RPMI7951 (cell line): ENCODE measurements at places on chromosomes 3 and 15.
A peak's percentile ranks its signal among the peaks of the same experiment; 100 is the strongest.

GRCh38 chr3:130838898-130839600 lies 54.8 kb upstream of the ATP2C1 start:
- DNase-seq = no peak

GRCh38 chr3:97831140-97831539 lies 9.3 kb downstream of the CRYBG3 start:
- DNase-seq = no peak

- DNase-seq = no peak
Measured at GRCh38 chr15:54506977-54507524, 528.8 kb downstream of the UNC13C start.

GRCh38 chr3:129485721-129486663 lies 42.4 kb upstream of the RHO start:
- peak; percentile 99 for DNase-seq

DNA sequence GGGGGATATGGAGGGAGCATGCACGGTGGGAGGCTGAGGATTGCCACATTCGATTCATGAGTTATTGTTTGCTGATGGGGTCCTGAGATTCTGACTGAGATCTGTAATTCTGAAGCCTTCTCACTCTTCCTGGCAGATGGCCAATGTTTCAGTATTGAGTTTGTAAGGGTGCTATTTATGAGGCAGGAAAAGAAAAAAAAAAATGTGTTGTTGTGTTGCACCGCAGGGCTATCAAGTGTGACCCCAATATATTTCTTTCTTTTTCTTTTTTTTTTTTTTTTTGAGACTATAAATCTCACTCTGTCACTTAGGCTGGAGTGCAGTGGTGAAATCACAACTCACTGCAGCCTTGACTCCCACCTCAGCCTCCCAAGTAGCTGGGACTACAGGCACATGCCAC lies 3.2 kb upstream of the SENP2 start:
- no peak for DNase-seq

- no peak for DNase-seq
Measured at GRCh38 chr3:229183-229661, 32.7 kb downstream of the CHL1 start.

DNA sequence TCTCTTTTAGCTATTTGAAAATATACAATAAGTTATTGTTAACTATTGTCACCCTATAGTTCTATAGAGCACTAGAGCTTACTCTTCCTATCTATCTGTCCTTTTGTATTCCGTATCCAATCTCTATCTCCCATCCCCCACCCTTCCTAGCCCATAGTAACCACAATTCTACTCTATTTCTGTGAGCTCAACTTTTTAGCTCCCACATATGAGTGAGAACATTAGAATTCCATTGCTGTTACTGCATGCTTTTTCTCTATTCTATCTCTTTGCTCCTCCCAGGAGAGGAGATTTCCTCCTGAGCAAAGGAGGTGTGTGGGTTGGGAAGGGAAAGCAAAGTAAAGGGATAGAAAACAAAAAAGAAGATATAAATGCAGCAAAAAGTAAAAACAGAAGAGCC lies 105.6 kb upstream of the SLC4A7 start:
- DNase-seq = no peak

DNA sequence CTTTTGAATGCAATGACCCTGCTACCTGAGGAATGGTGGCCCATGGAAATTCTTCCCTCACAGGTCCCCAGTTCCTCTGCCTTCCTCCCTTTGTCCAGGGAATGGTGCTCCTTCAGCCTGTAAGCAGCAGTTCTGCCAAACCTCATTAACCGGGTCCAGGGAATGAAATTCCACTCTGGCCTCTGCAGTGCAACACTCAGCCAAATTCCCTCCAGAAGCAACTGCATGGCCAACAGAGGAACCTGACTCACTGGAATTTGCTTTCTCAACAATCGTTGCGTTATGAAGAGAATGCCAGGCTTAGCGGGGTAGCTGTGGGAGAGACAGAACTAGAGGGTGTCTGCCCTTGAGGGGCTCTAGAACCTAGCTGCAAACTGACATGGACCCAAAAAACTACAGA lies 449.4 kb upstream of the PROK2 start:
- DNase-seq = peak; percentile 15

DNA sequence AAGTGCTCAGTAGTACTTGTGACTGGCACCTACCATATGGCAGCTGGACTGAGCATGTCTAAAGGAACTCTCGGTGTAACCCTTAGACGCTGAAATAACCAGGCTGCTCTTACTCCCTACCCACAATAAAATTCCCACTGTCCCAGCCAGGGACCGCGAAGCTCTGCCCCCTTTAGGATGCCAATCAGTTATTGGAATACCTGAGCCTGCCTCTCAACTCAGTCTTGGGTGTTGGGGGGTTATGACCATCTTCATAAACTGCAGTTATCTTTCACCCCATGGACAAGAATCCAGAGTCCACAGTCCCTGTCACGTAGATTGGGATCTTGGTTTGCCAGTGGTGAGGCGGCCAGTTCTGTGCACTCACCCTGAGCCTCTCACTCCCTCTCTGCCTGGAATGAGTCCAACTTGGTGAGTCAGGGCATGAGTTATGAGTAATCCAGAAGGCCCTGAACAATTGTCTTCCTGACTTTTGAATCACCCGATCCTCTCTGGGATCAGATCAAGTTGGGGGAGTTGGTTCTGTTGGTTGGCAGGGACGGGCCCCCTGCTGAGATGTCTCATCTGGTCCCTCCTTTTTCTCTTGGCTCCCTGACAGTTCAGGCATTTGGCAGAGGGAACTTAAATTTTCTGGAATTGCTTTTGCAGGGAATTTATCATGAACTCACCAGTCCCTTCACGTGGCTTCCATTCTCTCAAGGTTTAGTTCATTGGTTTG lies 120.1 kb upstream of the UBE2E1 start:
- peak; percentile 100 for DNase-seq

GRCh38 chr15:48751595-48751994 lies 59.3 kb downstream of the CEP152 start:
- no peak for DNase-seq

DNA sequence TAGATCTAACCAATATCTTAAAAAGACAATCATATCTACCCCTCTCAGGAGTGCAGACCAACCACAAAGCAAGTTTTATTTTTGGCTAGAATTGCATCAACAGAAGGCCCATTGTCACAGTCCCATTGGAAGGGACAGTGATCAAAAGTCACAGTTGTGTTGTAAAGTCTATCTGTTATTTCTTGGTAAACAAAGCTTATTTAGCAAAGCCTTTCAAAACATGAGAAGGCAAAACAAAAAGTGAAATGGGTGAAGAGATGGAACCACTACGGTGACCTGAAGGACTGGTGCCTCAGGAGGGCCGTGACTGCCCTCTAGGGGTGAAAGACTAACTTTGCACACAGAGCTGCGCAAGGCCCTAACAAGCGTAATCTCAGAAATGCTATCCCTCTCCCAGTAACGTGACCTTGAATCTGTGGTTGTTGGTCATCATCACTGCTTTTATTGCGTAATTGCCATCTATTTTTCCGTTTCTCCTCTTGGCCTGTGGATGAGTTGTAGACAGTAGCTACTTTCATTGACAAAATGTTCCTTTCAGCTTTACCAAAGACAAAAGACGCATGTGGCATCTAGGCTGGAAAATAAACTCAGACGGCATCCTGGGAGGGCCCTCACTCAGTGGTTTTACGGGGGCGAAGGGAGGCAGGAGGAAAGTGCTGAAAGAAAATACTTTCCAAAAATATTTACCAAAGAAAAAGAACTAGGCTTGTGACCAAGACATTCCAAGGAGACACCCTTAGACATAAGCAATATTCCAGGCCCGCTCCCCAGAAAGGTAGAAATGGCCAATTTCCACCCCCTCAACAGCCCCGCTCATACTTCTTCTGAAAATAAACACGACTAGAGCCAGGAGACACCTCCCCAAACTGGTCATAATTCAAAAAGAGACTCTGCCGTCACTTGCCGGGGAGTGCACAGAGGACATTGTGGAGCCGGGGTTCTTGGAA lies 79.4 kb downstream of the FRMD4B start:
- DNase-seq = peak; percentile 85

- no peak for DNase-seq
Measured at GRCh38 chr3:78927759-78928158, 840.0 kb downstream of the ROBO1 start.

DNA sequence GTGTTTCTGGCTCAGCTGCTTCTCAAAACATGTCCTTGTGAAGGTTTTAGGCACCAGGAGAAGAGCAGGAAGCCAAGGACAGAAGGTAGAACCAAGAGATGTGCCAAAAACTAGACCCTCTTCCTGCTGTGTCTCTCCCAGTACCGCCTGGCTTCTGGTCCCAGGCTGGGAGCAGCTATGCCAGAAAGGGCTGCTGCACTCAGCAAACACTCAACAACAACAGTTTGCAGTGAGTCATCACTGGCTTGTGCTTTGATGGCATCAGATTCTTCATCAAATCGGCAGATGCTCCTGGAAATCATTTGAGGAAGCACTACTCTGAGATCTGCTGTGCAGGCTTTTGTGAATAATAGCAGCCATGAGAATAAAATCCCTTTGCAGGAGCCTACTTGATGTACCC lies 63.2 kb downstream of the DGKG start:
- DNase-seq = peak; percentile 17

DNA sequence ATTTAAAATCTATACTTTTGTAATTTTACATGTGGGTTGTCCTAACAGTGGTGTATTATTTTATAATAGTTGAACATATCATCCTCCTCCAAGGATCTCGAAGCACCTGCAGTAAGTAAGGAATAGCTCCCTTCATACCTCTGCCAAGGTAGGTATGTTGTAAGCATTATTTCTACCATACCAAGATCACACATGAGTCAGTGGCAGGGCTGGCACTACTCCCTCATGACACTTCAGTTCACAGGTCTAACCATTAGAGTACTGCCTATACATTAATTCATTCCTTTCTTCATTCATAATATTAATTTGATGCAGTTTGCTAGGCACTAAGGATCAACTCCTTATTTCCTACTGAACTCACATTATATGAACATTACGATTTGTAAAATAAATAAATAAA lies 11.9 kb upstream of the LEKR1 start:
- DNase-seq = no peak

- no peak for DNase-seq
Measured at GRCh38 chr15:84828086-84828908, 11.1 kb downstream of the ALPK3 start.

- no peak for DNase-seq
Measured at GRCh38 chr3:121018917-121019321, 110.9 kb downstream of the STXBP5L start.

DNA sequence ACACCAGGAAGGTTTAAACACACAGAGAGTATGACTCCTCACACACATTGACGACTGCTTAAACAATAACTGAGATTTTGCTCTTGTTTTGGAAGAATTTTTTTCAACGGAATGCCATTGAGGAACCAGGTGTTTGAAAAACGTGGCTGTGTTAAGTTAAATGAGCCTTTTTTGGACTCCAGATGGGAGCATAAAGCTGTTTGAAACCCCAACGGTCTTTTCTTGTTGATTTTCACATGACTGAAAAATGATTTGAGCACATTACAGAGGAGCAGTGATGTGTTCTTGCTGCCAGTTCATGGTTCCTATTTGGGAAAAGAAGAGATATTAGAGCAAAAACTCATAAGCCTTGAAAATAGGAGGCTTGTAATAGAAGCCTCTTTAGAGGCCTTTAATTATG lies 97.8 kb upstream of the SELENOK start:
- DNase-seq = no peak

DNA sequence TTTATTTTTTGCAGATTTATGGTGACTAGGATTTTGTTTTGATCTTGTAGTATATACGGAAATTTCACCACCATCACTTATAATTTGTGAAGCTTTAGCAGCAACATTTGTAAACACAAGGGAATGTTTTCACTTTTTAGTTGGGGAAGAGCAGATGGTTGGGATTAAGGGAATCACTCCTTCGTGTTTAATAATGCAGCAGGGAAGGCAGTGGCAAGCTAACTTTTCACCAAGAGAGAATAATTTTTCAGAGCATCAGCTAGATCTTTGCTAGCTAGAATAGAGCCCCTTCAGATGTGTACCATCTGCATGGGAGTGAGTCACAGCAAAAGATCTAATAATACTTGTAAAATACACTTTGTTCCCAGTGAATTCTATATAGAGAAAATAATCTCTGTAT lies 632.7 kb downstream of the CADM2 start:
- no peak for DNase-seq

GRCh38 chr3:94291686-94292085 lies 228.8 kb downstream of the NSUN3 start:
- DNase-seq = no peak

DNA sequence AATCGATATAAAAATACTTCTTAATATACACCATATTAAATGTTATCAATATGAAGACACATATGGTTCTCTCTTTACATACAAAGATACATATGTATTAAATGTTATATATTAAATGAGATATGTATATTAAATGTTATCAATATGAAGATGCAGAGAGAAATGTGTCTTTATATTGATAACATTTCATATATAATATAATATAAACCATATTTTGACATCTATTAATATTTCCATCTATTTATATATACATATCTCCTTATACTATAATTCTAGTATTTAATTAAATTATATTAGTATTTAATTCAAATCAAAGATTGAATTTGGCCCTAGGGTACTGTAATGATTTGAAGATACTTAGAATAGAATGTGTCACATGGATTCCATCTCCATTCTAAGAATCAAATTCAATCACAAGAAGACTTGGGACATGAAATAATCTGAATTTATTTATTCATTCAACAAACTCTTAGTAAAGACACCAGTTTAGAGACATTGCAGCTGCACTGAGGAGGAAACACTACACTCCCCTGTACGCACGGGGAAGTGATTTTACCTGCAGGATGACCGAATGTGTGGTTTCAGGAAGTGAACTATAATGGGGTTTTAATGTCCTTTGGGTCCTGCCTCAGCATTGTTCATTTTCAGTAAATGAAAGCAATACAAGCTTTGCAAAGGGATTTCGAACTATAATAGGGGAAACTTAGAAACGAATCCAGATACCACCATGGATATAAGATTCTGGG lies 365.1 kb downstream of the MECOM start:
- DNase-seq = no peak

GRCh38 chr3:4719046-4719501 lies 225.9 kb downstream of the ITPR1 start:
- peak; percentile 44 for DNase-seq

GRCh38 chr3:186530415-186530814 lies 13.8 kb downstream of the CRYGS start:
- DNase-seq = no peak

DNA sequence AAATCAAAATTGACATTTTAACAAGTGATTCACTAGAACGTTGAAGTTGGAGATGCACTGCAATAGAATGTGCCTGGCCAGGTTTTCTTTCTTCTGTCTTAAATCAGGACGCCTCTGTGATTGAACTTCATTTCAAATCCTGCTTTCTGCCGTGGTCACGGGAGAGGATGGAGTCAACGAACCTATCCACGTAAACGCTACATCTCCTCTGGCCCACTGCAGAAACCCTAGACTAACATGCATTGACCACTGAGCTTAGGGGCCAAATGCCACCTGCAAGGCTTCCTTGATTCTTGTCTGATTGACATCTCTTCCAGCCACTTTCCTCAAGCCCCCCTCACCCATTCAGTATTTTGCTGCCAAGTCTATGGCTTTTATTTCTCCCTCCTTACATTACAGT lies 6.3 kb upstream of the MECOM start:
- DNase-seq = no peak

GRCh38 chr3:132079147-132079546 lies 44.3 kb upstream of the CPNE4 start:
- no peak for DNase-seq

- DNase-seq = no peak
Measured at GRCh38 chr3:149020196-149020838, 29.0 kb downstream of the GYG1 start.
